ENCODE measurements at places on chromosomes 16 and 17.

DNA sequence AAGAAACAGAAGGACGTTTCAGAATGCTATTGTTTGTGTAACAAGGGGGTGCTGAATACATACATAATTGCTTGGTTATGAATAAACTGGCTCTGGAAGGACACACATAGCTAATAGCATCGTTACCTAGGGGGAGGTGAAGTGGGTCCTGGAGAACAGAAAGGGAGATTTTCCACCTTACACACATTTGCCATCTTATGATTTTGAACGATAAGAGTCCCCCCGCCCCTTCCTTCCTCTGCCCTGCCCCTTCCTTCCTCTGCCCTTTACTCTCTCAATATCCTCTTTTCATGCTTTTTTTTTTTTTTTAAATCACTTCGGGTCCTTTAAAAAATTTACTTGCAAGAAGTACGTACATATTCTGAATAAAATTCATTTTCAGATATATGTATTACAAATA is 902 bp upstream of the DHRS7B start:
- DNase-seq = no peak

DNA sequence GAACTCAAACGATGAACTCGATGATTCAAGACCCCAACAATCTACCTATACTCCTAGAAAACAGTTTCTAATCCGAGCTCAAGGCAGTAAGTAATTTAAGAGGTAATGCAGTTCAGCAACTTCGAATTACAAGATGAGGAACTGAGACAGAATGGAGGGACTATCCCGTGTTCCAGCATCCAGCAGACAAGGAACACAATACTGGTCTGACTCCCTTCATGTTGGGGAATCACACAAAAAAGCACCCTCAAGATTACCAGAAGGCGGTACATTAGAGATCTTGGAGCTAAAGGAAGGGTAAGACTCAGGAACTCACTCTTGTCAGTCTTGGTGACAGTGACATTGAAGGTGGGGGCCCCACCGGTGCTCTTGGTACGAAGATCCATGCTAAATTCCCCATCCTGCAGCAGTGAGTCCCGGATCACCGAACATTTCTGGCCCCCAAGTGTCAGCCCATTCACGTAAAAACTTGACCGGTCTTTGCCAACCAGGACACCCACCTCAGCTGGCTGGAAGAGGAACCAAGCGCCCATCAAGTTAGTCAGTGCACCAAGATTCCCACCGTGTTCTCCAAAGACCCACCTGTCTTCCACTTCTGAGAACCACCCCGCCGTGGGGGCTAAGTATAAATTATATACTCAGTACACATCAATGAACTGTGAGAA is 1.9 kb downstream of the PFN1 start:
- peak; percentile 73 for DNase-seq

DNA sequence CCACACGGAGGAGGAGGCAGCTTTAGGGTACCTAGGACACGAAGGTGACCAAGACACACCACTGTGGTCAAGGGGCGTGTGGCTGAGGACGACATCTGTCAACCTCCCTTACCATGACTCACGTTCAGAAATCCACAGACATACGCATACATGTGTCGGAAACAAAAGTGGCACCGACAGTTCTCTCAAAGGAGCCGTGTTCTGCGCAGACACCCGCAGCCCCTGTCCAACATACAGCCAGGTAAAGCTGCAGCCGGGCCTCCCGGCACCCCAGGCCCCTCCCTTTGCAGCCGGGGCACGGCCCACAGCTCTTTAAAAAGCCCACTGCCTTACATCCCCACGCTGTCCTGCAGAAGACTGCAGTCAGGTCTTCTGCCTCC is 40.5 kb upstream of the KLHDC4 start:
- DNase-seq = no peak

DNA sequence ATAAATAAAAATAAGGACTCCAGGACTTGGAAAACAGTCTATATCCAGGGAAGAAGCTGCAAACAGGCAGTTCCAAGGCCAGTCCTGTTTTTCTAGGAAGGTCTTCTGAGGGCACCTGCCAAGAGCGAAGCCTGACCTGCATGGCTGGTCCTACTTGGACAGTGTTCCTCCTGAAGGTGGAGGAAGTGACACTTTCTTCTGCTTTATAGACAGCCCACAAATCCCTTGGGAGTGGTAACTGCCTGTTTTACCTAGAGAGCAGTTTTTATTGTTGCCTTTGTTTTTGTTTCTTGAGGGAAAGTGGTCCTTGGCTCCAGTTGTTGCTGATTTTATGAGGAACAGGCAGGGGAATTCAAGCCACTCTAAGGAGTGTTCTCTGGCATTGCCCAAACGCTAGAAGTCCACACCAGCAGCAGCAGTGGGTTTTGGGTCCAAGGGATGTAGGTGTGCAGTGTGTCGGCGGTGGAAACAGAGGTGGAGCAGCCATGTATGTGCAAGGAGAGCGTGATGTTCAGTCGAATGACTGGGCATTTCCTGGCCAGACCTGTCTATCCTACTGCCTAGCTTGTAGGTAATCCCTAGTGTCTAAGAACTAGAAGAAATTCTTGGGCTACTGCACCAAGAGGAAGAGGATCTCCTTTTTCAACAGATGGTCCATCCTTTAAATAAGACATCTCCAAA is 35.3 kb downstream of the LDHD start:
- no peak for DNase-seq

DNA sequence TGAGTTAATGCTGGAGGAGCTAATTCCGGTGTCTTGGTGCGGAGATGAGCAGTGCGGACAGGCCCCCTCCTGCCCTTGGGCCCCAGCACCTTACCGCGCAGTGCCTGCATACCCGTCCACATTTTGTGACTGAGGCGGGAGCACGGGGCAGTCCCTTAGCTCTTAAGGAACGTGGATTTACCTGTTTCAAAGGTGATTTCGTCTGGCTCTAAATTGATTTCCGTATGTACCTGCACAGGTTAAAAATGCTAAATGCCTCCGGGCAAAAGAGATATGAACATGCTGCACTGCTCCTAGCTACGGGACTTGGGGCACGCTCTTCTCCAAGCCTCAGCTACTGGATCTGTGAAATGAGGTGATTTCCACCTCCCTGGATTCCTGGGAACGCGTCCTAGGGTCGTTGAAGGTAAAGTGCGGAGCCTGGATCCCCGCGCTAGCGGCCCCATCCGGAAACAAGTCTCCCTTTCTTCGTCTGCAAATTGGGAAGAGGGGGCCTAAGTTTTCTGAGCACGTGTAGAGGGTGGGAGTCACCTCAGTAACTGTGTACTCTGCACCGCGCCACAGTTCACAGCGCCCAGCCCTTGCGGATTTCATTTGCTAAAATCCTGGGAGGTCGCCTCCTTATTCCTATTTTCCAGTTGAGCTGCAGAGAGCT is 669 bp upstream of the CRISPLD2 start:
- DNase-seq = no peak

DNA sequence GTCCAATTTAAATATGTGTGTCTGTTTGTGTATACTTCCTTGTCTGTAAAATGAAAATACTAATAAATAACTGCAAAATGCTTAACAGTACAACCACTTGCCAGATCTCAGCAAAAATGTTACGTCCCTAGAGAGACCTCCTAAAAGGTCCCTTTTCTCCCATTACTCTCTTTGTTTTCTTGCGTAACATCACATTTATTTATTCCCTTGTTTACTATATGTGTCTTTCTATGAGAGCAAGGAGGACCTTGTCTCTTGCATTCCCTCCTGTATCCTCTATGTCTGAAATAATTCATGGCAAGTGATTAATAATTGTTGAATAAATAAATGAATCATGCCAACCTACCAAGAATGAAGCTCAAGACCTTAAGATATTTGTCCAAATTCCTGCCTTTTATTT is 1.9 kb downstream of the ACSM3 start:
- DNase-seq = no peak

- peak; percentile 93 for DNase-seq
These were observed 5.4 kb downstream of the ATPAF2 start for GRCh38 chr17:18033442-18034099.

DNA sequence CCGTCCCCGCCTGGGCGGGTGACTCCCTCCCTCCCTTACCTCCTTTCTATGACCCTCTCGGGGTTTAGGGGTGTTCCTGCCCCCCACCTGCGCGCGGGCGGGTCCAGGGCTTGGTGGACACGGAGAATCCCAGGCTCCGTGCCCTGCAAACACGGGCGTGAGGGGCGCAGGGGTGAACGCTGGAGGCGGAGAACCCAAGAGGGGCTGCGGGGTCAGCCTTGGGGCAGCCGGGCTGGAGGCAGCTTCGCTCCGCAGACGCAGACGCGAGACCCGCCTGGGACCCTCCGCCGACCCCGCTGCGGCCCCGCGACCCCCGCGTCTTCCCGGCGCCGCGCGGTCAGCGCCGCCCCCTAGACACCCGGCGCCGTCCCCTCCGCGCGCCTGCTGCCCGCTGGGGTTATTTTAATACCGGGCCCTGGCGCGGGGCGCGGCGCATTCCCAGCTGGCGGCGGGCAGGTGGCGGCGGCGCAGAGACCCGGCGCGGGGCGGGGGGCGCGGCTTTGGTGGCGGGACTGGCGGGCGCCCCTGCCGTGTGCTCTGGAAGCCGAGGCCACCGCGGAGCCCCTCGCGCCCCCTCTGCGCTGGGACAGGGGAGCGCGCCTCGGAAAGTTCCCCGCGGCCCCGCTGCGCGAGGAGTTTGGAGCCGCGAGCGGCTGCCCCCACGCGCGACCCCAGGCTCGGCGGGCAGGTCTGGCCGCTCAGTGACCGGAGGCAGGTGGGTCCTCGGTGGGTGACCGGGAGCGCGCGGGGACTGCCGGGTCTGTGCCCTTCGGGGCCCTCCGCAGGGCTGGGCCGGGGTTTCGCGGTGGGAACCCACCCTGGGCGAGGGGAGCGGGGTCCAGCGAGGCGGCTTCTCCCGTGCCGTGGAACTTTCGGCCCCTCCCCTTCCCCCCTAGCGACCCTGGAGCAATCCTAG is at the start of gene UTS2R:
Gene UTS2R (plus strand): TSS at position 433 of the 916 bp plus-strand sequence. CDS start 2,560 bp downstream, outside the sequence.
- no peak for DNase-seq

- DNase-seq = no peak
These were observed 115.0 kb upstream of the CIBAR2 start for GRCh38 chr16:85227084-85227945.

DNA sequence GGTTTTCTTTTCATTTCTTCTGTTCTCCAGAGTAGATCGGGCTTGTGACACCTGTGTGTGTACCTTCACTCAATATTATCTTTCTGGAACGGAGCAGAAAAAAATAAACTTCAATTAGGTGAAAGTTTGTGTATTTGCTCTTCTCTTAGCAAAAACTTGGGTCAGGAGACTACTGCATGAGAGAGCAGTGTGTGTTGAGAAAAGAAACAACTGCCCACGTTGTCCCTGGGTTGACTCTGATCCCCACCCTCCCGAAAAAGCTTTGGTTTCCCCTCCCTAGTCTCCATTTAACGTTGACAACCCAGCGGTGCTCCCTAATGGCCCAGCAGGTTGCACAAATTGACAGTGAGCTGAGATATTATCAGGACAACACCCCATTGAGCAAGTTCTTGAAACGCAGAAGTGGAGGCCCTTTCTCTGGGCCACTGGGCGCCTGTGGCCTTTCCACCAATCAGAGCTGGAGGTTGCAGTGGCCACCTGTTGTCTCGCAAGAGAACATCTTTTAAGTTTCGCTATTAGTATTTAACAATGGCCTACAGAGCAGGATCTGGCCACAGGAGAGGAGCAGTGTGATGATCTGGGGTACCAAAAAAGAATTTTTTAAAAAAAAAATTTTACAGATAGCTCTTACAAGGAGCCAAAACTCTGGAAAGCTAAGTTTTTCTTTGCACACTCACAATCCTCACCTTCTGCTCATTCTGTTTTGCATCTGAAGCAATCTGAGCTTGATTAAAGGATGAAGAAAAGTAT is 1.5 kb upstream of the TOX3 start:
- DNase-seq = no peak

DNA sequence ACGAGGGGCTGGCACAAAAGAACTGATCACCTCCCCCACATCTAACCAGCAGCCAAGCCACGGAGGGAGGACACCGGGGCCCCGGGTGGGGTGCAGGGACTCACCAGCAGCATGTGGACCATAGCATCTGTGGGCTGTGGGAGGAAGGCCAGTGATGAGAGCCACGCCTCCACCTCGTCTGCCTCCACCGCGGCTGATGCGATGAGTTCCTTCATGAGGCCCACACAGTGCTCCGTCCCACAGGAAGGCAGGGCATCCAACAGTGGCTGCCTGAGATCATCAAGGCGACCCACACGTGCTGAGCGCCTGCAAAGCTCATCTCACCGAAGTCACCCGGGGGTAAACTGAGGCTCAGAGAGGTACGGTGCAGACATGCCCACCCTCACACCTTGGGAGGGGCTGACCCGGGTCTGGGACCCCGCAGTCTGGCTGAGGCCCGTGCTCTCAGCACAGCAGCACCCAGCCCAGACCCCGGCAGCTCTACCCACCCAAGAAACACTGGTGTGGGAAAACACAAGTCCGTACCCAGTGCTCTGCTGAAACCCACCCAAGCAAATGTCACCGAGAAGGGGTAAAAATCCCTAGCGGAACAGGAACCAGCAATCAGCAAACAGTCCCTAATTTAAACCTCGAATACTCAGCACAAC is 85.9 kb downstream of the LITAF start:
- no peak for DNase-seq

- DNase-seq = no peak
These were observed 85.2 kb downstream of the KSR1 start for GRCh38 chr17:27541301-27542023.

GRCh38 chr16:65111306-65111705 is 10.6 kb downstream of the CDH11 start:
- no peak for DNase-seq

DNA sequence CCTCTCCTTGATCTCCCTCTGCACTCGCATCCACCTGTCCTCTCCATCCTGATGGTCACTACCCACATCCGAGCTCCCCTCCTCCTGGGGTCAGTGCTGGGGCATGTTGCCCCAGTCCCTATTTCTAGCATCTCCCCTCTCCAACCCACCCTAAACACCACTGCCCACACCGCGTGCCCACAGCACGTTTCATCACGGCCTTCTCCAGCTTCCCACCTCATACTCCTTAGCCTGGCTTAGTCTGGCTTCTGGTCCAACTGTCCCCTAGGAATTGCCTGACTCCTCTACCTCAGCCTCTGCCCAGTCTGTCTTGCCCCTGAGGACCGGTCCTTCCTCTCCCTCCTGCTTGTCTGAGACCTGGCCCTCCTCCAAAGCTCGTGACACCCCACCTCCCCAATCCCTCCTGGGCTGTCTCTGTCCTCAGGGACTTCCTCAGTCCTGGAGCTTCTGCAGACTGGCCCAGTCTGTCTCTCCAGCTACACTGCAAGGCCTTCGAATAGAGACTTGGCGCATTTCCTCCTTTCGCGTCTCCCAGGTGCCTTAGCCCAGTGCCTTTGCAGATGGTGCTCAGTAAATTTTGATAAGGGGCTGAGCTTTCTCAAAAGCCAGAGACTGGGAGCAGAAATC is 4.9 kb downstream of the ALOX15 start:
- DNase-seq = no peak

DNA sequence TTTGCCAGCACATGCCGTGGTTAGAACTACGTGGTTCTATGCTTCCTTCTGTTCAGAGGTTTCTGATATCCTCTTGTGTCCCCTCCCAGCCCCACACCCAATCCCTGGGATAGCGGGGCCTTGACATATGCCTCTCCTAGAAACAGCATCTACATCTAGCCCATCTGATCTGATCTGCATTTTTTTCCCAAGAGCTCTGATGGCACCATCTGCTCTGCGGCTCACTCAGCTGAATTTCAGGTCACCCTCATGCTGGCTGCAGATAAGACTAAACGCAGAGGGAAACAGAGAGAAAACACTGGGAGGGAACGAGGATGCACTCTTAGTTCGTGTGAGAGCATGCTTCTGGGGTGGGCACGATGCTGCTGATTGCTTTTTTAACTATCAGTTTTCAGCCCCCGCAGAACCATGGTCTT is 10.7 kb downstream of the WIPI1 start:
- DNase-seq = no peak
